Stimulated activated CD8-positive, alpha-beta memory T cell treated with anti-CD3 and anti-CD28 coated beads, Interleukin-7, amount 100 ng/mL, for 1 hour (primary cell): ENCODE measurements at places on chromosomes 7 and 10.

DNA sequence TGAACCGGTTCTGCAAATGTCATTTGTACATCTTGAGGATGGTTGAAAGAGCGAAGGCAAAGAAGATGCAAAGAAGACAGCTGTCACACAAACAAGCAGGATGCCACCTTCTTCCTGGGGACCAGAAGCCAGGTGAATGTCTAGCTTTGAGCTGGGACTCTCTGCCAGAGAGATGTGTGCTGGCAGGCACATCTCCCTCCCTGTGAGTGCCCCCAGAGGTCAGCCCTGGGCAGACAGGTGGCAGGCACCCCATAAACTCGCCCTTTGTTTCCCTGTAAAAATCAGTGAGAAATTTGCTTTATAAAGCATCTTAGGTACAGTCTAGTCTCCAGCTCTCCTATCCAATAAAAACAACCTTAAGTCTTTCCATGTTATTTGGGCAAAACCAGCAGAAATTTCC lies 2.6 kb upstream of the TCERG1L start:
- DNase-seq: no peak

DNA sequence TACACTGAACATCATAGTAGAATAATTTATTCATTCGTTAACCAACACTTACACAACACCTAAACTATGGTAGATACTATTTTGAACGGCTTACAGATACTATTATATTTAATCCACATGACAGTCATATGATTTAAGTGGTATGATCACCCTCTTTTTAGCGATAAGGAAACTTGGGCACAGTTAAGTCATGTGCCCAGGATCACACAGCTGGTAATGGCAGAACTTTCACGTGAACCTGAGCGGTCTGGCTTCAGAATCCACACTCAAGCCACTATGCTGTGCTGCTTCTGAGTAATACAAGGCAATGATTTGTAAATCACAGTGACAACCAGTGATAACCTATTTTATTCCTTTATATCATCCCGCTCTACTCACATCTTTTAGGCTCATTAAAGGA lies 99.1 kb downstream of the CELF2 start:
- no peak for DNase-seq

- DNase-seq: no peak
Observed at GRCh38 chr7:25885057-25885576, 266.9 kb upstream of the NFE2L3 start.

GRCh38 chr10:117603726-117604125 lies 61.2 kb downstream of the EMX2 start:
- no peak for DNase-seq

DNA sequence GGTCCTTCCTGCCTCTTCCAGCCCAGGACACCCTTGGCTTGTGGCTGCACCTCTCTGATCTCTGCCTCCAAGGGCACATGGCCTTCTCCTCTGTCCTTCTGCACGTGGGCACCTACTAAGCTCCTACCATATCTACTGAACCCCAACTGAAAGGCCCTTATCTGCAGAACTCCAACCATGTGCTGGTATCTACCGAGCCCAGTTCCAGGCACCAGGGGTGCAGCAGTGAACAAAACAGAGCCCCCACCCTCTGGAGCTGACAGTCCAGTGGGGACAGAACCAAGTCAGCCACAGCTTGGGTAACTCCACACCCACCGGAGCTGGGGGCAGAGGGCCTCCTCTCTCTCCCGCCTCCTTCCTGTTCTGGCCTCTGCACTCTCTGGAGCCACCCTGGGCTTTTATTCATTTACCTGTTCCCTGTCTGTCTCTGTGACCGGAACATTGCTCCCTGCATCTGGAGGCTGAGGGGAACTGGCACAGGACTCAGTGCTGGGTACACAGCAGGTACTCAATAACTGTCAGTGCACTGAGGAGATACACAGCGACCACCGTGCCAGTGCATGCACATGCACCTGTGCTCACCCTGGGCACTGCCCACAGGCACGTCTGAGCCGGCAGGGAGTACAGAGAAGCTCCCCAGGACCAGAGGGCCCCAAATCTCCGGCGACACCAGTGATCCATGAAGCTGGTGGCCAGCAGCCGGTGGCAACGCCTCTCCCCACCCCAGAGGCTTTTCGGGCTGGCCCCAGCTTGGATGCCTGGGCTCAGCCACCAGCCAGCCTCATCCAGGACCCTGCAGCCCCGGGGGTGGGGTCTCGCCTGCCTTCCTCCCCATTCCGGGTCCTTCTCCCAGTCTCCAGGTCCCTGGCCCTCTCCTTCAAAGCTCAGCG lies 2.0 kb downstream of the MICALL2 start:
- no peak for DNase-seq

DNA sequence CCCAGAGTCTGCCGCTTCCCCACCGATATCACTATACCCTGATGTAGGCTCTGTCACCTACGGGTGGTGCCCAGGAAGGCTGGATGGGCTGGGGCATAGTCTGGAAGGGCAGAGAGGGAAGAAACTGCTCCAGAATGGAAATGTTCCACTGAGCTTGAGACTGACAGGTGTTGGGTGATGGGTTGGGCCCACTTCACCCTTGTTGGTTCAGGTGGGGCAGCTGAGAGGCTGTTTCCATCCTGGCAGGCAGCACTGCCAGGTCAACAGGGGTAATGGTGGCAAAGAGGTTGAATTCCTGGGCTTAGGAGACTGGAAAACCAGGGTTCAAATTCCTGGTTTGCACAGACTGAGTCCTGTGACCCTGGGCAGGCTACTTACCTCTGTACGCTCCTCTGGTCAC lies 28.5 kb upstream of the FRAT2 start:
- no peak for DNase-seq

DNA sequence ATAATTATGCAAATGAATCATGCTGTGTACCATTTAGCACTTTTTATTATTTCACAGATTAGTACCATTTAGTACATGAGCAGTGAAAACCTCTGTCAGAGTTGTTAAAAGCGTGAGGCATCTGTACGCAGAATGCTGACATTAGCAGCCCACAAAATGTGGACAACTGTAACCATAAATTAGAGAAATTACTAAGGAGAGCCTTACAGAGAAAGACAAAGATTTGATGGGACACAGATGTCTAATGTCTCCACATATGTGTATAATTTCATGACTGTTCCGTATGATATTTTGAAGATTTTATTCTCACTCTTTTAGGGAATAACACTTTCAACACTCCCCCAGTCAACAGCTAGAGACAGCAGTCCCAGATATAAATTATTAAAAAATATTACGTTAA lies 414.0 kb upstream of the ANKRD30A start:
- DNase-seq: no peak

- no peak for DNase-seq
Observed at GRCh38 chr10:111079781-111080180, 3.0 kb downstream of the ADRA2A start.

DNA sequence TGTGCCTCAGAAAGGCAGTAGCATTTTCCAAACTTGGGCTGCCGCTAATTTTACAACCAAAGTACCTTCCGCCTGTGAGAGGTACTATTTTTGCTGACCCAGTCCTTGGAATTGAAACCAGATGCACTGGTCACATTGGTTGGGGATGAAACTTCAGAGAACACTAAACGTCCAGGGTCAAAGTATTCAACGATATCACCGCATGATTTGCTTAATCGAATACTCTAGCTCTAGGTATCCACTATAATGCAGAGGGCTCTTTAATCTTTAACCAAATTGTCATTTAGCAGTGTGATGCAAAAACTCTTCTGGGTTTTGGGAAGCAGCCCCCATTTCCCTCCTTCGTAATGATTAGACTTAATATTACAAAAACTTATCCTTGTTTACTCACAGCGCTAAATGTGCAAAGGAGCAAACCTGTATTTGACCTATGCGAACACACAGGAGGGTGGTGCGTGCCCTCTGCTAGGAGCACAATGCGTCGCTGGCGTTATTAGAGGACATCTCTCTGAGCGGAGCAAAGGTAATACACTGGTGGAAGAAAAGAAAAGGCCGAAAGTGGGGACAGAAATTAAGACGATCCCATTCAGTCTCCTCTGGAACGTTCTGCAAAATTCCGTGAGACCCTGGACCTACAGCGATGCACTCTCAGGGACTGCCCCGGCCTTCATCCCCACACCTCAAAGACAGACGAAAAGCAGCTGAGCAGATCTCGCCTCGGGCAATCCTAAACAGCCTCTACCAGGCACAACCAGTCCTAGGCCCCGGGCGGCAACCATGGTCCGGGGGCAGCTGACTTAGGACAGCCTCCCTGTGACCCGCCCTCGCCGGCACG lies 916 bp upstream of the EEPD1 start:
- DNase-seq: no peak

- no peak for DNase-seq
Observed at GRCh38 chr7:77313085-77313484, 103.1 kb downstream of the GSAP start.

DNA sequence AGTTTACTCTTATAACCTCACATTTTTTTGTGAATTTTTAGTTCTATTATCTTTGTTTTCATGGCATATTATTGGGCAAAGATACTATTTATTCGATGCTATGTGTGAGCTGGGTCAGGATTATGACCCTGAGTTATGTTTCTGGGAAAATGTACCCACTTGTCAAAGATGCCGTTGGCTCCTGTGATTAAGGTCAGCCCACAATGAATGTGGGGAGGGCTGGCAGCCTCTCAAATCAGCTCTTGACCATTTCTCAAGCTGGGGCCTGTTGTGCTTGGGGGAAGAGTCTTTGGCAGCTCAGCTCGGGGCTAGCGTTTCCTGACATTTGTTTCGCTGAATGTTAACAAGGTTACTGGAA lies 97.5 kb downstream of the TCF7L2 start:
- no peak for DNase-seq

GRCh38 chr10:18100669-18101068 lies 39.6 kb upstream of the CACNB2 start:
- no peak for DNase-seq

- no peak for DNase-seq
Observed at GRCh38 chr7:159115601-159116501, 28.8 kb downstream of the VIPR2 start.

DNA sequence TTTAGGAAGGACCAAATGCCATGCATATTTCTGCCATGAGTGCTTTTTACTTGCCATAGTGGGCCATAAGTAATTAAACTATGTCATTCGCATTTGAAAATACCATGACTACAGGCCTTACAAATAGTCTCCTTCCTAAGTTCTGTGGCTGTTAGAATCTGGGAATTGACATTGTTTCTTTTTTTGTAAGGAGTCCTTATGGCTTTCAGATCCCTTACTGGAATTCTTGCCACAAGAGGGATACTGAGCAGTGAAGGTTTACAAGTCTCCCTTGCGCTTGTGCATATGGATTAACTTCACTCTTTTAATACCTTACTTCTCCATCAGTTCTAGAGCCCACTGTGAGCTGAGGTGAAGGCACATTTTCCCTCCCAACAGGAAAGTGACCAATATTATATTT lies 166.0 kb downstream of the NRG3 start:
- DNase-seq: no peak

DNA sequence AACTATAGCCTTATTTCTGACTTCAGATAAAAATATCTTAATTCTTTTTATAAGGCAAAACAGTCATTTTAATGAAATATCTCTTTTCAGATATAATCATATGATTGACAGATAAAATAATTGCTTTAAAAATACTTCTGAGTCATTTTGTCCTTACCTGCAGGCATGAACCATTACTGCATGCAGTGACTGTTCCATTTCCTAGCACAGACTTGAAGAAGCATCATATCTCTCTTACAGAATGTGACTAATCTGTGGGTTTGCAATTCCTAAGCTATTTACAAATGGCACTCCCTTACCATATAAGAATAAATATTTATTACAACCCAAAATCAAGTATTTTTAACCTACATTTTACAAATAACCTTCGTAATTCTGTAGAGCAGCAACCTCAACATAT lies 120.7 kb downstream of the SRPK2 start:
- DNase-seq: no peak
